ENCODE measurements at places on chromosomes 1 and 21.
A peak's percentile ranks its signal among the peaks of the same experiment; 100 is the strongest.

DNA sequence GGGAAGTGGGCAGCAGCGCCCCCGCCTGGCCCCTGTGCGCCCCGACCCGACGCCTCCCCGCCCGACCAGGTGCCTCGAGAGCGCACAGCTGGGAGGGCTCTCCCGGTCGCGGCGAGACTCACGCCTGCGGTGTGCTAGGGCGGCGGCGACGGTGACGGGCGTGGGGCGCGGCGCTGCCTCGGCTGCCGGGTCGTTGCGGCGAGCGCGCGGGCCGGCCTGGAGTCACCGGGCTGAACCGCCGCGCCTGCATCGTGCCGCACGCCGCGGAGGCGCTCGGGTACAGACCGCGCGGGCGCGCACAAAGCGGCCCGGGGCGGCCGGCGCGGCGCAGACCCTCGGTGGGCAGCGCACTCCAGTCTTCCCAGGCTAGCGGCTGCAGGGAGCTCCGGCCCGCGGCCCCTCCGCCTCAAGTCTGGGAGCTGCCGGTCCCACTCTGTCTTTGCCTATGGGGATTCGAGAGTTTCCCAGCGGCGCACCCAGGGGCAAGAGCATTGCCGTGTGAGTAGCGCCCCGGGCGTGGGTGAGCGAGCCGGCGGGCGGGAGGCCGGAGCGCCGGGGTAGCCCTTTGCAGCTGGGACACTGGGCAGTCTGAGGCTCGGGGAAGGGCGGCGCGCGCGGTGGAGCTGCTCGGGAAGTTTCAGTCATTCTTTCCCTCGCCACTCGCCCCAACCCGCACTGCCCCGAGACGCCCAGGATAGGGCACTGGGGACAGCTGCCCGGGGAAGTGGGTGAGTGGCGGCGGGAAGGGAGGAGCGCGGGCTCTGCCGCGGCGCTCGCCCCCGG, at the start of gene SLC35F3:
Gene SLC35F3 (plus strand): TSS at position 44 of the 783 bp plus-strand sequence.
- DNase-seq: peak; percentile 33

- no peak for DNase-seq
Measured at GRCh38 chr1:156700736-156701531, 4.4 kb downstream of the CRABP2 start.

DNA sequence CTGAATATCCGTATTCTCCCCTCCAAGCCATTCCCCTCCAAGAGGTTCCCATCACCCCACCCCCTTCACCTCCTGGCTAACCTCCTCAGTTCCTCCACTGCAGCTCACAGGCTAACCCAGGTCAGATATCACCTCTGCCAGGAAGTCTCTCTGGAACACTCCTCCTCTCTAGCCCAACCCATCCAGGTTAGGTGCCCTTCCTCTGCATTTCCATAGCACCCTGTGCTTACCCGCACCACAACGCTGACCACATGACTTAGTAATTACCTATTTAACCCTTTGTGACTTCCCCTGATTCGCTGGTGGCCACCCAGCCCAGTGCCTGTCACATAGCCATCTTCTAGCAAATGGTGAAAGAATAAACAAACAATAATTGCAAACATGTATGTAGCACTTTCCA, 49.5 kb upstream of the IFFO2 start:
- DNase-seq: no peak

DNA sequence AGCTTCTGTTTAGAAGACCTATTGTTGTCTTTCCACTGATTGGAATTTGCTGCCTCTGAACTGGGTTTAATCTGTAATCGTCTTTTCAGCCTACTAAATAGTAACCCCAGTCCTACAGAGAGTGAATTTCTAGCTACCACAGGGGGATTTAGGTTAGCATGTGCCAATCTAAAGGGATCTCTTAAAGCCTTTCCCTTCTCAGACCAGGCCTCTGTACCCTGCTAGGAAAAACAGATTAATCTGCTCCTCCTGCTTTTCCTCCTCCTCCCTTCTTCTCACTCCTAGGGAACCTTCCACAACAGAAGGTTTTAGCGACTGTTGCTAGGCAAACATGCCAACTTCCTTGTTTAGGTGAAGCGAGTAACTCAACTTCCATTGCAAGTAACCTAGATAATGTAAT, 1.3 kb upstream of the RC3H1 start:
- peak; percentile 32 for DNase-seq

DNA sequence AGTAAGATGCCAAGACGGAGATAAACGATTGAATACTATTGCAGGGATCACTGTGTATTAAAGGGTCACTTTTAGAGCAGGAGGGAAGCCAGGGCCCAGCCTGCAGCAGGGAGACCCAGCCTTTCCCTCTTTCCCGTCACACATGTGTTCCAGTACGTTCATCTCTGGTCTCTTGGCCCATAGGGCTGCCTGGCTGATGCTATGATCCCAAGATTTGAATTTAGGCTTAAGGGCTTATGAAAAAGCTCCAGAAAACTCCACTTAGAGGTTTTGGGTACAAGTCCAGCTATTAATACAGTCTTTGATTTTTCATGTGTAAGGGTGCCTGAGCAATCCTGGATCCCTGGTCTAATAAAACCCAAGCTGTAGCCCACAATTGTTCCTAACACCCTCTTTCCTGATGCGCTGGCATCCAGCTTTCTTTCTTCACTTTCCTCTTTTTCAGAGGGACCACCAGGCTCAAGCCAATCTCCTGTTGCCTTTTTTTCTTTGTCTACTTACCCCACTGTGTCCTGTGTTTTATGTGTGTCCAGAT, 359.6 kb upstream of the USP24 start:
- DNase-seq: no peak

DNA sequence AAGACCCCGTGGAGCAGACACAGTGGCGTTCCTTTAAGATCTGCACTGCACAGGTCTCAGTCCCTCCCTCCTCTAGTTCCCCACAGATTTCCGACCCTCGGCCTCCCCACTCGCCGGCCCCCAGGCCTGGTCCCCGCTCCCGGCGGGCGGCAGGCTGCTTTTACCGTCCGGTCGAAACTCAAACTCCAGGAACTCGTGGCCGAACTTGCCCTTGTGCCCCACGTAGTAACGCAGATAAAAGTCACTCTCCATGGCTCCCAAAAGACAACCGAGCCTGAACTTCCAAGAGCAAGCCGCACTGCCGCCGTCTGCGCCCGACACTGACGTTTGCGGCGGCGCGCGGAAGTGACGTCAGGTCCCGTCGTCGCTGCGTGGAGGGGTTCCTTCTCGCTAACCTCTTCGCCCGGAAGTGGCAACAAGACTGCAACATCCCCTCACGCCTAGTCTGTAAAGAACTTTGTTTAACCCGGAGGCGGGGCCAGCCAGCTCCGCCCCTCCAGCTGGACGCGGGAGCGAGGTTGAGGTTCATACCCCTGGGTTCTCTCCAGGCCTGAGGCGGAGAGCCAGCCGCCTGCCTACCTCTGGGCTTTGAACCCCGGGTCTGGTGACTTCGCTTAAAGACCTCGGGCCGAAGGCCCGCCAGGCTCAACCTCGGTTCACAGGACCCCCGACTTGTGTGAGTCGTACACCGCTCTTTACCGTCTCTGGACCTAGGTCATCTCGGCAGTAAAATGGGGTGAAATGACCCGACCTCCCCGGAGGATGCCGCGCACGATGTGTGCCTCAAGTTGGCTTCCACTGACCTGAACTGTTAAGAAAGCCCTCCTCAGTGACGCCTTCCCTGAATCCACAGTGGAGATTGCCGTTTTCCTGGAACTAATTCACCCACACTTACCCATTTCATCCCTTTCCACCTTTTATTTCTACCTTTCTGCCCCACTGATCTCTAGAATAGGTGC, at the start of gene MAGOH:
Gene MAGOH (minus strand): TSS at position 322 of the 959 bp plus-strand sequence. CDS start 70 bp downstream, at position 252.
- peak; percentile 83 for DNase-seq

DNA sequence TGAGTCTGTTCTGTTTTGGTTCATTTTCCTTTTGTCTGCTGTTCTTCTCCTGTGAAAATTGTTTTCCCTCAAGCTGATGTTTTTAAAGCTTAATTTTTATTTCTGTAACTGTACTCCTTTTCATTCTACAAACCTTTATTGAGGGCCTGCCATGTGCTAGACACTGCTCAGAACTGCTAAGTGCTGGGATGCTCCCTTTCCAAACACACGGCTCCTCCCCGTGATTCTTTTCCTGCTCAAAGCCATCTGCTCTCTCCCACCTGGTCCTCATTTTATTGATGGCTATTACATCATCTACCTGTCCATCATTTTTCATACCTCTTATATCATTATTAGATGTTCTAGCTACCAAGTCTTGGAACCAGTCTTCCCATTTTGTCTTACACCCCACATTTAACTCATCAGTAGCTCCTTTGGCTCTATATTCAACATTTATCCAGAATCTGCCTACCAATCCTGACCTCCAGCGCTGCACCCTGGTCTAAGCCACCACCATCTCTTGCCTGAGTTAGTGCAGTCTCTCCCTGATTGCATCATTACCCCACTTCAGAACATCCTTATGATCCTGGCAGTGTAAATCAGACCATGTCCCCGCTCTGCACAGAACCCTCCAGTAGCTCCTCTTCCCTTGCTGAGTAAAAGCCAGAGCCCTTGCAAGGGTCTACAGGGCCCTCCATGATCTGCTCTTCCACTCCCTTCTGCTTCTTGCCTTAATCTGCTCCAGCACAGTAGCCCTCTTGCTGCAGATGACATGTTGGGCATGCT, 118.1 kb downstream of the CACNA1E start:
- no peak for DNase-seq

DNA sequence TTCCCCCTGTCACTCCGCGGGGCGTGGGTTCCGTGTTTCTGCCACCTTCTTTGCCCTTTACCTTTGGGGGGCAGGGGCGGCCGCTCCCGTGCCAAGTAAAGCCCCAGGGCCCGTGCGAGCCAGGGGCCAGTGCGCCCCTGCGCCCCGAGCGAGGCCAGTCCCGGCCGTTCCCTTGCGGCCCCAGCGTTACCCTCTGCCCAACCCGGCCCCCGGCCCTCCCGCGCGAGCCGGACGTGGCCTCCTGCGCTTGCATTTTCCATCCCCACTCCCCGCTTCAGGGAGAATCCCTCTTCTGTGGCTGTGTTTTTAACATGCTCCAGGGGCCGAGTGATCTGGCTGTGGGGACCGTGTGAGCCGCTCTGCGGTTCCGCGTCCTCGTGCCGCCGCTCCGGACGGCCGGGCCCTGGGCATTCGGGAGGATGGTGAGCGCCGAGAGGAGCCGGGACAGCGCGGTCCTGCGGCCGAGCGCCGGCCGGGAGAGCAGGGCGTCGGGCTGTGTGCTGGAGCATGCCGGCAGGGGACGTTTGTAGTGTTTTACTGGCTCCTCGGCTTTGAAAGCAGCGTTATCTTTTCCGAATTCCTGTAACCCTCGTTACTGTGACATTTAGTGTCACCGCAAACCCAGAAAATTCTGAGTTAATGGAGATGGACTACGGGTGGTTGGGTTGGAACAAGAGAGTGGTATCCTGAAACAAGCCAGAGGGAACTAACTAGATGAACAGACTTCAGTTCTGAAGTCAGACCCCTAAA, 1.0 kb downstream of the GALNT2 start:
- DNase-seq: peak; percentile 20

- no peak for DNase-seq
Measured at GRCh38 chr1:67586596-67586995, 98.4 kb upstream of the GADD45A start.

DNA sequence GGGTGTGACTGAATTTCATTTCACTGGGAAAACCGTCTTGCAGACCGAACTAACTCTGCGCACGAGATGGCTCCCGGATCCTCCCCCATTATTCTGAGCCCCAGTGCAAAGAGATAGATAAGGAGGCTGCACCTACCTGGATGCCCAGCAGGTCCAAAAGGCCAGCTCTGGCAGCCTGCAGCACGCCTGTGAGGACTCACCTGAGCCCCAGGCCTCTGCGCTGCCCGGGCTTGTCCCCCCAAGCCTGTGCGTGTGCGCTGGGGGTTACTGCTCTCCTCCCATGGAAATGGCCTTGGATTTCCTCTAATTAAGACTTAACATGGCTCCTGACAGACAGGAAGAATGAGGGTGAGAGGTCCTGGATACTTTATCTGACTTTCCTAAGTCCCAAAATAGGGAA, 83.4 kb downstream of the MDM4 start:
- no peak for DNase-seq

- no peak for DNase-seq
Measured at GRCh38 chr1:89198491-89199072, at the start of gene GBP4. TSS of gene GBP4 (minus strand) at chr1:89198942. CDS start at chr1:89198834, 108 bp downstream.

DNA sequence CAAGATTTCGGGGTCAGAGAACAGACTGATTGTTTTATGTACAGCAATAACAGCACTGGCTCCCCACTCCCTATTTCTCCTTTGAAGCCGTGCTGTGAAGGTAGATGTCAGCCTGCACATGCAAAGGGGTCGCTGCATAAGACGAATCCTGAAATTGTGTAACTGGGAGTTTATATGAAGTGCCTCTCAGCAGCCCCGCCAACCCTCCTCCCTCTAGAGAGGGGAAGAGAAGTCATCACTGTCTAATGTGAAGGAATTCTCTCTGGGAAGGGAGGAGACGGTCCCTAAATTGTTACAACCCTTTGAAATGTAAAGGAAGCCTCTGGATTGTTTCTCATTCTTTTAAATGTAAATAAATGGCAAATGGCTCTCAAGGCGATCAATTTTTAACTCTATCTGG, 545.3 kb downstream of the PLA2G4A start:
- DNase-seq: no peak

- DNase-seq: no peak
Measured at GRCh38 chr1:93686504-93687250, 5.0 kb upstream of the BCAR3 start.

GRCh38 chr1:85374160-85374559, 90.8 kb downstream of the DDAH1 start:
- peak; percentile 78 for DNase-seq
